ENCODE measurements at places on chromosomes 12 and 14.

- no peak for DNase-seq
Observed at GRCh38 chr14:43894534-43894933, 612.5 kb downstream of the FSCB start.

GRCh38 chr14:70907176-70907995 is at the start of gene PCNX1:
TSS of gene PCNX1 (plus strand) at chr14:70907459. CDS start at chr14:70907851, 392 bp downstream.
- DNase-seq: peak; percentile 89

GRCh38 chr12:21553329-21553675 is 27.2 kb downstream of the SPX start:
- no peak for DNase-seq

DNA sequence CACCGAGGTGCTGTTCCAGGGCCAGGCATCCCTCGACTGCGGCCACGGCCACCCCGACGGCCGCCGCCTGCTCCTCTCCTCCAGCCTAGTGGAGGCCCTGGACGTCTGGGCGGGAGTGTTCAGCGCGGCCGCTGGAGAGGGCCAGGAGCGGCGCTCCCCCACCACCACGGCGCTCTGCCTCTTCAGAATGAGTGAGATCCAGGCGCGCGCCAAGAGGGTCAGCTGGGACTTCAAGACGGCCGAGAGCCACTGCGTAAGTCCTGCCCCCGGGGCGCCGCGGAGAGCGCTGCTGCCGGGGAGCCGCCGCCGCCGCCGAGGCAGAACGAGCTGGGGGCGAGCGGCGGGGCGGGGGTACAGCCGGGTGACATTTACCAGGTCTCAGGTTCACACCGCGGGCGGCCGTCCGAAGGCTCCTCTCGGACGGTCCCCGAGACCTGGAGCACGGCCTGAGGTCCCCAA is 1.4 kb downstream of the PLXNC1 start:
- peak; percentile 18 for DNase-seq

DNA sequence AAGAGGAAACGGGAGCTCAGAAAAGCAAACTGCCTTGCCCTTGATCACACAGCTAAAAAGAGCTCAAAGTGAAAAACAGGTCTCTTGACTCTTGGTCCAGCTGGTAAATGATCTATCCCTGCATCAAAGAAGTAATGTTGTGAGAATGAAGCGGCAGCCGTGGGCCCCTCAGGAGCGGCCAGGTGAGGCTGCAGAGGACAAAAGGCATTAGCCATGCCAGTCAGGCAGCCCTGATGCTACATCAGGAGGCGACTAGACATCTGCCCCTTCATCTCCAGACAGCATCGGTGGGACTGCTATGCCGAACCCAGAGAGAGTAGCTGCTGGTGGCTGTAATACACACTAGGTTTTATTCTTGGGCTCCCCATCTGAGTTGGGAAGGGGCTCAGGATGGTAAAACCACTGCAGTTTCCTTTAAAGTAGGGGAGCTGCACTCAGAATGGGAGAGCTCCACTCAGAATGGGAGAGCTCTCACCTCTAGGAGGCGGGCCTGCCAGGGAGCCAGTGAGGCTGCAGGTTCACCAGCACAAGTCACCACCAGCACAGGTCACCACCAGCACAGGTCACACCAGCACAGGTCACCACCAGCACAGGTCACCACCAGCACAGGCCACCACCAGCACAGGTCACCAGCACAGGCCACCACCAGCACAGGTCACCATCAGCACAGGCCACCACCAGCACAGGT is 120.1 kb downstream of the TSPAN9 start:
- no peak for DNase-seq
